A549 (cell line): ENCODE measurements at places on chromosomes 6 and 20. TPM values are rescaled to one million over a fixed set of nuclear protein-coding genes. Genes with fewer than 3 reads are reported as not detected.

The PRL gene
- not detected in 3 replicates for polyA plus RNA-seq

The MAK gene
- 0.07 to 0.09 TPM (median 0.07 TPM) in 3 replicates for polyA plus RNA-seq

The WFDC2 gene
- polyA plus RNA-seq, result 0.22 TPM in 1 of 3 replicates, not detected in the others

The ABHD16B gene
- not detected in 3 replicates for polyA plus RNA-seq

The PKIG gene
- polyA plus RNA-seq, result 22.6 to 24.1 TPM (median 24.0 TPM) in 3 replicates

The CTCFL gene
- 0.03 TPM in 2 of 3 replicates, not detected in the other for polyA plus RNA-seq

The BPIFA1 gene
- not detected in 3 replicates for polyA plus RNA-seq

The CLPSL1 gene
- polyA plus RNA-seq, result not detected in 3 replicates
